HCEC 1CT (cell line): ENCODE measurements at places on chromosomes 5 and 9.
A peak's percentile ranks its signal among the peaks of the same experiment; 100 is the strongest.

DNA sequence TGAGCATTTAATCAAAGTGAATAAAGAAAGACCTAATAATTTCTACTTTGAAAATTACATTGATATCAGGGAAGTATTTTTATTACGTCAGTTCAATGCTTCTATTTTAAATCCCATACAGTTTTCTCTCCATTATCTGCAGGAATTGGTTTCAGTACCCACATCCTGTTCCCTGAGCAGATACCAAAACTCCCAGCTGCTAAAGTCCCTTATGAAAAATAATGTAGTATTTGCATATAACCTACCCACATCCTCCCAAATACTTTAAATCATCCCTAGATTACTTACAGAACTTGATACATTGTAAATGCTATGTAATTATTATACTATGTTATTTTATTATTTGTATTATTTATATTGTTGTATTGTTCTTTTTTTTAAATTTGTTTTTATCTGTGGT is 125.4 kb upstream of the MINAR2 start:
- DNase-seq = no peak

DNA sequence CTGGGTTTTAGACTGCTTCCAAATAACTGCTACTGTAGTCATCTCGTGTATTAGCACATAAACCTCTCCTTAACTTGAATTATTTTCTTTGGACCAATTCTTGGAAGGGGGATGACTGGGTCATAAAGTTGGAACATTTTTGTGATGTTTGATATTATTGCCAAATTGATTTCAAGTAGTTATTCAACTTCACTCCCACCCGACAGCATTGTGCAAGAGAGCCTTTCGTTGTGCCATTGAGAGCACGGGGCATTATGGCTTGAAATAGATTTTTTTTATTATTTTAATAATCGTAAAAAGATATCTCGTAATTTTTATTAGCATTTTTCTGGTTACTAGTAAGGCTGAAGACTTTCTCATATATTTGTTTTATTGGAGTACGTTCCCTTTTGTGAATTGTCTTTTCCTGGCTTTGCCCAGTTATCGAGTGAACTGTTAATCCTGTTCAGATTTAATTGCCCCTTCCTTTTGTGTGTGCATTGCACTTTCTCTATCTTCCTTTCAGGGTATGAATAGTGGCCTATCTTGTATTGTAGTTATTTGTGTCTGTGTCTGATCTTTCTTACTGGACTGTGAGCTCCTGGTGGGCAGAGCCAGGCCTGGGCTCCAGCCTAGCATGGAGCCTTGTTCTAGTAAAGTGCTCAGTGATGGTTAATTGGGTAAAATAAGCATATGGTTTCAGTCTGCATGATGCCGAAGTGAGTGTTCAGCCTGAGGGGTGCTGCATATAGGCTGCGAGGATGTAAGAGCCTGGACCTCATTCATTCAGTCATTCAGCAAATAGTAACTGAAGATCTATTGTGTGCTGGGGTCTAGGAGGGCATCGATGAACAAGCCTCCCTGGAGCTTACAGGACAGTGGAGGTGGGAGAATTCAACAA is 93.5 kb upstream of the SHB start:
- no peak for DNase-seq

DNA sequence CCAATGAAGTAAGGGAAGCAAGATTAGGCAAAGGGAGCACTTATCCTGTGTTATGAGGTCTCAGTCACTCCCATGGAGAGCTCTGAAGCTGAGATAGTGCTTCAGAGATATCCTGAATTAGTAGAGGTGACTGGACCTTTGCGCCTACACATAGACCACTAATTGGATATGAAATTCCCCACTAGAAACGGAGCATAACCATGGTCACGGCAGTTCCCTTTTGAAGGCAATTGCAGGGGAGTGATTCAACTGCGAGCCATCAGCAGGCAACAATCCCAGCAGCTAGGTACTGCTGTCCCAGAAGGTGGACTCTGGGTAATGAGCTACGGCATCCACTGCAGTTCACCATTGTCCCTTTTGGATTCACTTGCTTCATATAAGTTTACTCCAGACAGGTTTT is 267.7 kb upstream of the RASA1 start:
- DNase-seq = no peak

DNA sequence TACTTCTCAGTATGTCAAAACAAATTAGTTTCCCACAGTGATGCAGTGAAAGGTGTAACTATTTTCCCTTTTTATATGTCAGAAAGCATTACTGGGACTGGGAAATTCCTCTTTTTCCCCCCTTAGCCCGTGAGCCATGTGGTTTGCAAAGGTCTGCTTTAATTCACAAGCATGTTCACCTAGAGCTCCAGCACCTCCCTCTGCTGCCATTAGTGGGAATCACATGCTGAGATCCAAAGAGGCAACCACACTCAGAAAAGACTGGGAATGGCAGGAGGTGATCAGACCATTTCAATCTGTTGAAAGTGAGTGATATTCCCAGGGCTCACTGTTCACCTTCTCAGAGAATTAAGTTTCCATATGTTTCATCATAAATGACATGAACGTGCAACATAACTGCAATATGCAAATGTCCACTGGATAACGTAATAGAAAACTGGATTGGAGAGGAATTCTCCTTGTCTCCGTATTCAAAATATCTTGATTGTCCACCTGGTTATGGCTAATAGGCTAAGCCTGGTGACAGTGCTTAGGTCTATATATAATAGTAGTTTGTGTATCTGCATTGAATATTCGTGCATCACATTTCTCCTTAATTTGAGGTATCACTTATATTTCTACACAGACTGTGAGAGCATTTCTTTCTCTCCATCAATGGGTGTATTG is 703.5 kb upstream of the WWC1 start:
- peak; percentile 51 for DNase-seq

GRCh38 chr9:131640438-131641137 is 95.3 kb downstream of the PRRT1B start:
- DNase-seq = peak; percentile 52

DNA sequence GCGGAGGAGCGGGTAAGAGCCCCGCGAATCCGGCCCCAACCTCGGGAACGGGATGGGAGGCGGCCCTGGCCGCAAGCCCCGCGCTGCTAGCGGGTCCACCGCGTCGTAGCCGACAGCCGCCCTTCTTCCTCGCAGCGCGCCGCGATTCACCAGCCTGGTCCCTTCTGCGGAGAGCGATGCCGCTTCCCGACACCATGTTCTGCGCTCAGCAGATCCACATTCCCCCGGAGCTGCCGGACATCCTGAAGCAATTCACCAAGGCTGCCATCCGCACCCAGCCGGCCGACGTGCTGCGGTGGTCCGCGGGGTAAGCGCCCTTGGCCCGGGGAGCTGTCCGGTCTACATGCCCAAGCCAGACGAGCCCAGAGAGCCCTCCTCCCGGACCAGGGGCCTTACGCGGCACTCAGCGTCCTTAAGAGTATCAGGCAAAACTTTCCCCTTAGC is 335 bp downstream of the ROPN1L start:
- no peak for DNase-seq

DNA sequence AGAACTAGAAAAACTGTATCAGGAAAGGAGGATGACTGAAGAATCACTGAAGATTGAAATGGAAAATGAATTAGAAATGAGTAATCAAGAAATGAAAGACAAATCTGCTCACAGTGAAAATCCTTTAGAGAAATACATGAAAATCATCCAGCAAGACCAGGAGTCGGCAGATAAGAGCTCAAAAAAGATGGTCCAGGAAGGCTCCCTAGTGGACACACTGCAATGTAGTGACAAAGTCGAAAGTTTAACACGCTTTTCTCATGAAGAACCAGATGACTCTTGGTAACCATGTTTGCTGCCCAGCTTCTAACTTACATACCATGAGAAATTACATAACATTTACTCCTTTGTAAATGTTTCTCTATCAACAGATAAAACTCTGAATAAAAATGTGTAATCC is 37.1 kb downstream of the CPLANE1 start:
- DNase-seq = no peak

DNA sequence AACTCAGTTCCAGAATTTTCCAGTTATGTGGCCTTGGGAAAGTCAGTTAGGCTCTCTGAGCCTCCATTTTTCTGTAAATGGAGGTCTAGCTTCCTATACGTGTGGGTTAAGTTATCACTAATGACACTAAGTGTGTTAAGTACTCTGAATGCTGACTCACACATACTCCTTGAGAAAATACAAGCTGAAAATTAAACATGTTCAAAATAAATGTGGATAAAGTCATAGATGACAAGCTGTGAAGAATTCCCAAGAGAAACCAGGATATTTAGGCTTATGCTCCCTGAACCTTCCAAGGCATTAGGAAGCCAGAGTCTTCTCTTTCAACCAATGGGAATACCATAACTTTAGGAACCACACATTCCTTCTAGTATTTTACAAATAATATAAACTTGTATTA is 58.1 kb downstream of the ABCA1 start:
- peak; percentile 45 for DNase-seq

GRCh38 chr5:6886866-6887265 is 173.6 kb downstream of the TENT4A start:
- no peak for DNase-seq

DNA sequence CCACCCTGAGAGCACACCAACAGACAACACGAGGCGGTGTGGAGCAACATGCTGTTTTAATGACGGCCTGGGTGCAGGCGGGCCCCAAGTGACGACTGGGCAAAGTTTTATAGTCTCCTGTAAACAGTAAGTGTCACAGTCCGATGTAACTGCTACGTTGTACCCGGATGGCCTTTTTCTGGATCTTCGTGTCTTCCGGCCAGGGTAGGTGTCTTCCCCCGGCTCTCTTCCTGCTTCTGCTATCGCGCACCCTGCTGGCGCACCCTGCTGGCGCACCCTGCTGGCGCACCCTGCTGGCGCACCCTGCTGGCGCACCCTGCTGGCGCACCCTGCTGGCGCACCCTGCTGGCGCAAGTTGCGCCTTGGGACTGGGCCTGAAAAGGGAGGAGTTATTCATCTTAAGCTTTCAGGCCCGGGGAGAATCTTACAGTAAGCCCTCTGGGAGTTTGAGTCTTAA is 143.0 kb upstream of the TARS1 start:
- DNase-seq = no peak

GRCh38 chr5:60843386-60843935 is 608 bp downstream of the ELOVL7 start:
- DNase-seq = no peak

- DNase-seq = no peak
These were observed 70.2 kb upstream of the ADAMTS2 start for GRCh38 chr5:179415291-179416060.

- DNase-seq = no peak
These were observed 18.9 kb downstream of the FNBP1 start for GRCh38 chr9:130023994-130024596.

GRCh38 chr9:135090081-135090480 is 2.6 kb downstream of the OLFM1 start:
- DNase-seq = no peak

- DNase-seq = peak; percentile 49
These were observed at the start of gene NRG2 for GRCh38 chr5:140042643-140043507. TSS of gene NRG2 (minus strand) at chr5:140043299.

- DNase-seq = no peak
These were observed 206.1 kb upstream of the ZNF608 start for GRCh38 chr5:124952566-124952965.

DNA sequence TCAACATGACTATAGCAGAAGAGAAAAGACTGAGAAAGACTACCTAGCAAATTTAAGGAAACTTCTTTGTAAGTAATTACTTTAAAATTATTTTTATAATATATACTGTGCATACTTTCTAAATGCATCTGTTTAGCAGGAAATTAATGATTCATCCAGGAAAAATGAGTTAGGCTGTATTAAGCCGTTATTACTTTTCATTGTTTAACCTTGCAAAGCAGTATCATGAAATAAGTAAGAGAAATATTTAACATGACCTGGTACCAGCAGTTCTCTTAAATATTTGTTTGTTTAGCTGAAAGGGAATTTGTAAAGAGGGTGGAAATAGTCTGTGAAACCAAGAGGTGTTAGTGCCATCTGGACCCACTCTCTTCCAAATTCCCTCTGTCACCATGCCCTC is 175.0 kb downstream of the GNAQ start:
- DNase-seq = peak; percentile 39
